ENCODE measurements at places on chromosomes 6 and 20.

DNA sequence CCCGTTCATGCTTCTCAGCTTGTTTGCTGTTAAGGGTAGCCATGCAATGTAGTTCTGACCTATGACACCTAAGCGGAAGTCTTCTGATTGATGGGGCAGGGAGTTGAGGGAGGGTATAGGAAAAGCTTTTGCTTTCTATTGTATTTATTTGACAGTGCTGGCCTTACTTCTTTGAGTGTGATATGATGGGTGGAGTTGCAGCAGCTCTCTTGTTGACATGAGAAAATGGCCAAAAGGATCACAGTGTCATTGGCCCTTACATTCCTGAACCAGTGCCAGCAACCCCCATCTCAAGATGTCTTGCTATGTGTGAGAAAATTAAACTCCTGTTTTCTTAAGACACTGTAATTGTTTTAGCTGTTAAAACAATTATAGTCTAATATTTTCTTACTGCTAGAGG is 117.5 kb downstream of the SAMD5 start:
- no peak for ATAC-seq

DNA sequence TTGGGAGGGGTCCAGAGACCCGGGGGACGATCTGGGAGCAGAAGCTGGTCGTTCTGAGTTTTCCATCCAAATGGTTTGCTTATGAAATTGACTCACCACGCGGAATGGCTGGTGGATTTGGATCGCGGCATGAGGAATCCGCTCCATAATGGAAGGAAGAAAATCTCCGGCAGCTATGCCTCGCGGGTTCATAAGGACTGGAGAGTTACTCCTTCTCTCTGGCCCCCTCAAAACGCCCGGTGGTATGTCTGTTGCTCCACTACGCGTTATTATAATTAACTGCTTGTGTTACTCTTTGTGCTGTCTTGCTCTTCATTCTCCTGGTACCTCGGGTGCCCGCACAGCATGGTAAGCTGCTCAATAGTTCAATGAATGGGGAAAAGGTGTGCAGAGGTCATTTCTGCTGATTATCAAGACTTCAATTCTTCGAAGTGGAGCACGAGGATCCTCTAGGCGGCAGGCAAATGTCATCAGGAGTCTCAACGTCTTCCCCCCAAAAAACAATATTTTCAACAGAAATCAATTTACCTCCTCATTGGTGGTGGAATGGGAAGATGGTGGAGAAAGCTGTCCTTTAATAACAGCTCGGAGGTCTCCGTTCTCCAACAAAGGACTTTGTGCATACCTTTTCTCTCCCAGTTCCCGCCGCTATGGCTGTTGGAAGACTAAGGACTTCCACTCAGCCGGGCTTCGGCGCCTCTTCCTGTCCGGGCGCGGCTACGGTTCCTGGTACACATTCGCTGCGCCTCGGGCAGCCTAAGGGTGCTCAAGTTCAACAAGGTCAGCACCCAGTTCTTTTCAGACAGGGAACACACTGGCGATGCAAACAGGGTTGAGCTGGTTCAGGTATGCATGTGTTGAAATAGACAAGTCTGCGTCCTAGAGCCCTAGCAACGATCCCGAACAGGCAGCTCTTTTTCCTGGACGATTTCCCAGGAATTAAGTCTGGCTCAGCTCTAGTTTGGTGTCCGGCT is 9.2 kb upstream of the PRSS16 start:
- ATAC-seq, result peak; percentile 51

DNA sequence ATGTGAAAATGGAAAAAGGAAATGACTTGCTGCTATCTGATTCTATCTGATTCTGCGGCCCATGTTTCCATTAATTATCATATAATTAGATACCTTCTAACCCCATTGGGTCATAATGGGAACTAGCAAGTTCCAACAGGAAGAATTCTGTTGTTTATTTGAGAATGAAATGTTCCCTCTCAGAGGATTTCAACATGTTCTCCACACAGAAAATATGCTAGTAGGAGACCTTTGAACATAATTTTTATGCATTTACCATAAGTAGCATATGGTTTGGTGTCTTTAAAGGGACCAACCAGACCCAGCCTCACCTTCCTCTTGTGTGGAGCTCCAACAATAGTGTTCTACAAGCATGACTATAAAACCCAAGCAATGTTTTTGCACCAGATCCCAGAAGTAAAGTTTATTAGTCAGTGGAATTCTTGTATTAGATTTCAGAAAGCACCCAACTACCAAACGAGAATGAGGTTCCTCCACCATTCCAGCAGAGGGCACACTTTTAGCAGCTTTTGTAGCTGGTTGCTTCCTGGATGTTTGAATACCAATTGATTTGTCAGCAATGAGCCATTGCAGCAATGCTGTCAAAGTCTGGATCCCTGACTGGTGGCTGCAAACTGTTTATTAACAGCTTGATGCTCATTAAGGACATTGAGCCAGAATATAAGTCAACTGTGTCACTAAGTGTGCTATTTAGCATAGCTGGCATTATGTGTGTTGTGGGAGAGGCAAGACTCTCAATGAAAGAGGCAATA is 143.6 kb upstream of the GJE1 start:
- peak; percentile 85 for ATAC-seq

- ATAC-seq, result peak; percentile 43
These were observed 55.7 kb upstream of the TNFAIP3 start for GRCh38 chr6:137811121-137811915.

DNA sequence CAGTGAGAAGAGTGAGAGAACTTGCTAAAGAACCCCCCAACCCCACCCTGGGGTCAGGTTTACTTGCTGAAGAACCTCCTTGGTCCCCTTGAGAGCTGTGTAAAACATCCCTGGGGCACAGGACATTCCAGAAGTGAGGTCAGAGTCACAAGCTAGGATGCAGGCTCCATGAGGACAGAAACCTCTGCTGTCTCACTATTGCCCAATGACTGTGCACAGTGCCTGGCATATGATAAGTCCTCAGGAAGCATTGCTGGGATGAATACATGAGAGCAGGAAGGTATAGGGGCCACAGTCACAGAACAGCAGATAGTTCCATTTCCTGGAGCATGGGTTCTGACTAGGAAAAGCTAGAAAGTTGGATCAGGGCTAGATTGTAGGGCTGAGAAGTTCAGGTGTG is 18.4 kb downstream of the NT5E start:
- no peak for ATAC-seq

DNA sequence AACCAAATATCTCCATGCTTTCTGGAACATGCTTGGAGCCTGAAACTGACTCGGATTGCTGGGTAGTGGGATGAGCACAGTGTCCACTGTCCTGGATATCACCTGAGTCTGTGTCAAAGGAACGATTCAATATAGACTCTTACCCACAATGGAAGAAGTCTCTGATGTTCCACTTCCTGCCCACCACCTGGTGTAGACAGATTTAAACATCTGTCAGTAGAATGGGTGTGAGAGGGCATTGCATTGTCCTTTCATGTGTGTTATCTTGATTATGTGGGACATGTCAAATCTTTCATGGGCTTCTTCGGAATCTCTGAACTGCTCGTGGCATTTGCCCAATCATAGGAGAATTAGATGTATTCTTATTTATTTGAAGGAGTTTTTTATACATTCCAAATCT is 20.8 kb downstream of the ULBP3 start:
- no peak for ATAC-seq

GRCh38 chr6:107569473-107569872 is 79.6 kb downstream of the SOBP start:
- ATAC-seq, result no peak

DNA sequence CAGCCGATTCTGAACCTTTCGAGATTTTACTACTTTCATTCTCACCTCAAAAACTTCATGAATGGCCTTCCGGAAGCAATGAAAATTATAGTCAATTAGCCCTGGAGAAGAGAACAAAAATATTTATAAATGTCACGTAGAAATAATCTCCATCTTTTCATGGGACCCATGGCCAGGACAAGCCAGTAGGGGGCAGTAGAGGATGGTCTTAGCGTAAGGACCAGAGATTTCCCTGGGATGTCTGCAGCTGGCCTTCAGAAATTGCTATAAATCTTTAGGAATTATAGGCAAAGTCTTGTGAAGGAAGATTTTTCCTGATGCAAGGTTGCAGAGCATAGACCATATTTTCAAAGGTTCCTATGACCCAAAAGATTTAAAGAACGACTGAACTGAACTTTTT is 15.6 kb upstream of the UBE2J1 start:
- peak; percentile 78 for ATAC-seq

- no peak for ATAC-seq
These were observed 132.8 kb upstream of the CDH4 start for GRCh38 chr20:61119273-61119672.

DNA sequence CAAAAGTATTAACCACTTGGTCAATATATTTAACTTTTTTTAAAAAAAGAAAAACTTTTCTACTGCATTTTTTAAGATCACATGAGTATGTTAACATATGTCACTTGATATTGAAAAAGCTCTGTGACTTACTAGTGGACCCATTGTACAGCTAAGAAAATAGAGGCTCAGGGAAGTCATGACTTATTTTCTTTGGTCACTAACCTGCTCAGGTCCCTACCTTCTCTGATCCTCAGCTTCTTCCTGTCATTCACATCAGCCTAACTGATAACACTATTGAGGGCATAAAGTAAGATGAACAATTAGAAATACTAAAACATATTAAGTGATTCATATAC is 19.8 kb downstream of the AGPAT4 start:
- no peak for ATAC-seq

DNA sequence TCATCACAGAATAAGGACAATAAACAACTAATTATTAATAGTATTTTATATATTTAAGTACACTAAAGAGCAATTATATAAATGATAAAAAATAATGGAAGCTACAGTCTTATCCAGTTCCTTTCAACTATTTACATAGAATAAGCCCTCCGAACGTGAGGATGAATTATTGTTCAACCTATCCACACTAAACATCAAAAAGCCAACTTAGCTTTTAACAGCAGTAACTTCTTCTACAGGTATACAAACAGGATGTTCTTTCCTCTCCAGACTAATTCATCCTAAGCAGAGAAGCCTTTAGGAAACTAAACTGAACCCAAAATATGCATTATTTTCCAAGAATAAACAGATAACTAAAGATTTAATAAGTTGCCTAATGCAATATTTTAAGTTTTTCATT is 2.3 kb downstream of the FKBP5 start:
- no peak for ATAC-seq

- ATAC-seq, result no peak
These were observed 58.6 kb downstream of the TMEM242 start for GRCh38 chr6:157264701-157265100.

GRCh38 chr6:129195643-129196042 is 312.7 kb downstream of the LAMA2 start:
- ATAC-seq, result no peak

- peak; percentile 91 for ATAC-seq
These were observed 26.9 kb upstream of the FANCE start for GRCh38 chr6:35425284-35425683.

- ATAC-seq, result peak; percentile 60
These were observed 195.5 kb downstream of the JARID2 start for GRCh38 chr6:15441215-15441868.

- no peak for ATAC-seq
These were observed 29.5 kb upstream of the LRRC1 start for GRCh38 chr6:53765270-53765669.

GRCh38 chr6:26570027-26570809 is 26.5 kb upstream of the ABT1 start:
- no peak for ATAC-seq

- no peak for ATAC-seq
These were observed 6.5 kb upstream of the PREX1 start for GRCh38 chr20:48834278-48834677.

GRCh38 chr6:166438211-166438861 is 55.6 kb upstream of the MPC1 start:
- ATAC-seq, result no peak

DNA sequence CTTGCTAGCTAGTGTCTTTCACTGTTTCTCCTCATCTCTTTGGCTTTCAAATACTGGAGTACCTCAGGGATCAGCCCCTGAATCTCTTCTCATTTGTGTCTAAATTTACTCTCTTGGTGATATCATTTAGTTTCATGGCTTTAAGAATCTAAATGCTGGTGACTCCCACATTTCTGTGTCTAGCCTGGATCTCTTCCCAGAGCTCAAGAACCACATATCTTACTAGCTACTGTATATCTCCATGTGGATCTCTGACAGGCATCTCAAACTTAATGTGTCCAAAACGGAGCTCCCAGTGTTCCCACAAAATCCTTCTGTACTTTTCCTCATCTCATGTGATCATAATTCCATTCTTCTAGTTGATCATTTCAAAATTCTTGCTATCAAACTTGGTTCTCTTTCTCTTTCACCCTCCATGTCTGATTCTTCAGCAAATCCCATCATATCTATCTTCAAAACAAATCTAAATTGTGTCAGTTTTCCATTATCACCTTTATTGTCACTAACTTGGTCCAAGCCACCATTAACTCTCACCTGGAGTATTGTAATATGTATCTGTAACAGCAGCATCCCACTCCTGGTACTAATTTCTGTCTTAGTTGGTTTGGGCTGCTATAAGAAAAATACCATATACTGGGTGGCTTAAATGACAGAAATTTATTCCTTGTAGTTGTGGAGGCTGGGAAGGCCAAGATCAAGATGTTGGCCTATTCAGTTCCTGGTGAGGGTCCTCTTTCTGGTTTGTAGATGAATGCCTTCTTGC is 45.9 kb downstream of the CCDC170 start:
- no peak for ATAC-seq

DNA sequence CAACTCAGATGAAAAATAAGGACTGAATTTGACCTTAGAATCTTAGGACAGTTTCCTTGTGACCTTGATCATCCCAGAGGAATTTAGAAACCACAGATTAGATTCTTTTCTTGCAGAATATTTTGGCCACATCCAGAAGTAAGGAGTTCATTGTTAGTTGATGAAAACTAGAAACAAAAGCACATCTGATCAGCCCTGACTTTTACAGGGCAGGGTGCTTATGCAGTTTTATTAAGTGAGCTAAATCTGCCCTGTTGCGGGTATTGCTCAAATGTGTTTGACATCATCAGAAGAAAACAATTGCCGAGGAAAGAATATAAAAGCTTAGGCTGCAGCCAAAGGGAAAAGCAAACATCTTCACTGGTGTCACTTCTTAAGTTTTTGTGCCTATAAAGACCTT is 100.8 kb downstream of the MTFR2 start:
- no peak for ATAC-seq

GRCh38 chr6:89375427-89376267 is 23.1 kb upstream of the UBE2J1 start:
- peak; percentile 34 for ATAC-seq

- ATAC-seq, result peak; percentile 66
These were observed at the start of gene STX11 for GRCh38 chr6:144149894-144150709. STX11 (plus strand) TSS chr6:144150517; CDS start chr6:144186628, 36,111 bp downstream.

- no peak for ATAC-seq
These were observed 47.8 kb downstream of the CARMIL1 start for GRCh38 chr6:25326960-25327359.

GRCh38 chr20:62742979-62743776 is 34.5 kb downstream of the NTSR1 start:
- ATAC-seq, result no peak

DNA sequence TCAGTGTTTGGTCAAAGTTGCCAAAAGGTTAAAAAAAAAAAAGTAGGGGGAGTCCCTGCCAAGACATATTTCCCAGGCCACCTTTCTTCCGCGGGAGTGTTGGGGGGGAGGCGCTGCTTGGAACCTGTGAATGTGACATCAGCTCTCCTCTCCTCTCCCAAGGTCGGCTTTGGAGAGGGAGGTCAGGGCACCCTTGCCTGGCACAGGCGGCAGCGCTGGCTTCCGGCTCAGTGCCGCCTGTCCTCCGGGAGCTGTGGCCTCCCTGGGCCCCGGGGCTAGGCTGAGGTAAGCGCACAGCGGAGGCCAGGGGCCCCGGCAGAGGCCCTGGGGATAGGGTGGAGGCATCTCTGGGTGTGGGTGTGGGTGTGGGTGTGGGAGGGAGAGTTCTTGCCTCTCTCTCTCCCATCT is 1.9 kb upstream of the EDN1 start:
- ATAC-seq, result no peak

- ATAC-seq, result no peak
These were observed 26.6 kb downstream of the FOXC1 start for GRCh38 chr6:1636272-1636825.

- ATAC-seq, result peak; percentile 77
These were observed 199.0 kb downstream of the JARID2 start for GRCh38 chr6:15444881-15445280.
